ENCODE measurements at places on chromosomes 11 and 22.
A peak's percentile ranks its signal among the peaks of the same experiment; 100 is the strongest.

GRCh38 chr11:7165911-7166310 is 77.1 kb downstream of the RBMXL2 start:
- no peak for DNase-seq

DNA sequence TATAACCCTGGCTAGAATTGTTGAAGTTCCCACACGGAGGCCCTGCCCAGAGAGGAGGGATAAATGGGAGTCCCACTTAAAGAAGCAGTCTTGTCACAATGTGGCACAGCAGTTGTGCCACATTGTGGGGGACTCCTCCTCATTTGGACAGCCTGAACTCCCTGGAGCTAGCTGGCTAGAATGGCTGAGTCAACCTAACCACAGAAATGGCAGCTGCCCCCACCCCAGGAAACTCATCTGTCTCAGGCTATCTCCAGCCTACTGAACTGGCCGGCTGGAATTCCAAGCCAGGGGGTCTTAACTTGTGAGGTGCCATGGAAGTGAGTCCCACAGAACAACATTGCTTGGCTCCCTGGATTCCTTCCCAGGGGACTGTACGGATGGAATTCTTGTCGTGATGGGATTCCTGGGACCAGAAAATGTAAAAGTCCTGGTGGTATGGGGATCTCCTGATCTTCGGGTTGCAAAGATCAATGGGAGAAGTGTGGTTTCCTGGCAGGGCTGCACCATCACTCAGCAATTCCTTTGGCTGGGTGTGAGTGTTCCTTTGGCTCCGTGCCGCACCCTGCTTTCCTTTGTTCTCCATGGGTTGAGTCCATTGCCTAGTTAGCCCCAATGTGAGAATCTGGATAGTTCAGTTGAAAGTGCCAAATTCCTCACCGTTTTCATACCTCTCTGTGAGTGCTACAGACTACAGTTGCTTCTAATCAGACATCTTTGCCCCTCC is 791.2 kb upstream of the FAT3 start:
- DNase-seq, result no peak

GRCh38 chr11:47106798-47107411 is 69.8 kb downstream of the ARFGAP2 start:
- peak; percentile 72 for DNase-seq

DNA sequence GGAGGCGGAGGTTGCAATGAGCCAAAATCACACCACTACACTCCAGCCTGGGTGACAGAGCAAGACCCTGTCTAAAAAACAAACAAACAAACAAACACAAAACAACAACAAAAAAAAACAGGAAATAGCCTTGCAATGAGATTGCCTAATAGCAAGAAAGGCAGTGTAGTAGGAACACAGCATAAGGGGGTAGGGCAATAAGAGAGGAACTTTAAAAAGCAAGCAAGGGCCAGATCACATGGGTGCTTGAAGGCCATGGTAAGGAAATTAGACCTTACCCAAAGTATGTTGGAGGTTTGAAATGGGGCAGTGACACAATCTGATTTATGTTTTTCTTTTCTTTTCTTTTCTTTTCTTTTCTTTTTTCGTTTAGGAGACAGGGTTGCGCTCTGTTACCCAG is 34.7 kb upstream of the NRIP3 start:
- no peak for DNase-seq

DNA sequence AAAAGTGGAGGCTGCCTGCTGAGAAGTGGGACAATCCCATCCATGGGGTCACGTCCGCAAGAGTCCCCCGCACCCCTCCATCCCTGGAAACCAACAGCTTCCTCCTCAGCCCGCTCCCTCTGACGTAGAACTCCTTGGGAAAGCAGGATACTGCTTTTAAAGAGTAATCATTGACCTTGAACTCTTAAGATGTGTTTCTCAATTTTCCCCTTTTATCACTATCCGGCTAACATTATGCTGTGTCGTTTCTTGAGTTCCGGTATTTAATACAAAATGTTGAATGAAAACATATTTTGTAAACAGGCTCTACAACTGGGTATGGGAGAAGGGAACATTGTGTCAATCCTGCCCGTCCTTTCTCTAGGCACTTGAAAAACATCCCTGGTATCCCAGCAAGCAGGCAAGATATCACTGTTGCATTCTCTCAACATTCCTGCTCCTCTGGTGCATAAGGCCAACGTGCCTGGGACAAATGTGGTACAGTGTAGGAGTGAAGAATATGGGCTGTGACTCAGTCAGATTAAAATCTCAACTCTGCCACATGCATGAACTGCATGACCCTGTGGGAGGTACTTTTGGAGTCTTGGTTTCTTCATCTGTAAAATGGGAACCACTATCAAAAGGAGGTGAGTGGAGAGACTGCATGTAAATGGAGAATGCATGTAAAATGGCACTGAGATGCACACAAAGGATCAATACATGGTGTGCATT is 52.8 kb downstream of the WT1 start:
- no peak for DNase-seq

- no peak for DNase-seq
Measured at GRCh38 chr22:40153192-40153591, 24.5 kb upstream of the TNRC6B start.

DNA sequence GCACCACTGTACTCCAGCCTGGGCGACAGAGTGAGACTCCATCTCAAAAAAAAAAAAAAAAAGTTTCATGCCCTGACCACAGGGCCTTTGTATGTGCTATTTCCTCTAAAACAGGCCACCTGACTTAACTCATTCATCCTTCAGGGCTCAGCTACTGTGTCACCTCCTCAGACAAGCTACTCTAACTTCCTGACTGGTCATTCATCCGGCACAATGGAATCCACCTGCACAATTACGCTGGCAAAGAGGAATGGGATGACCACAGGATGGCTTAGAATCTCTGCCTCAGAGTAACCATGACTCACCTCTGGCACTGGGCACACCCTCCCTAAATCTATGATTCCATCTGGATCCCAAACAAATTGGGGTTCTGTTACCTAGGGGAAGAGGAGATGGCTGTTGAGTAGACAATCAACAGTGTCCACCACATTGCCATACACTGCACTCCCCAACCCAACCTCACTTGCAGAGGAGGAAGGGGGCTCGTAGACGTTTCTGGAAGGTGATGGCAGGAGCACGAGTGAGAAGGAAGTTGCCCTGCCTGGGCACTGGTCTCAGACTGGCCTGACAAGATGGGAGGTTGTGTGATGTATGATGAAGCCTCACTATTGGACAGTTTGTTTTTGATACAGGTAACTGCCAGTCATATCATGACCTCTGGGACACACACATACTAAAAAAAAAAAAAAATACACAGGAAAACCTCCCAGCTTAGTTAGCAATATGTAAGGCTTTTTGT is 22.8 kb upstream of the HMOX1 start:
- DNase-seq, result no peak

DNA sequence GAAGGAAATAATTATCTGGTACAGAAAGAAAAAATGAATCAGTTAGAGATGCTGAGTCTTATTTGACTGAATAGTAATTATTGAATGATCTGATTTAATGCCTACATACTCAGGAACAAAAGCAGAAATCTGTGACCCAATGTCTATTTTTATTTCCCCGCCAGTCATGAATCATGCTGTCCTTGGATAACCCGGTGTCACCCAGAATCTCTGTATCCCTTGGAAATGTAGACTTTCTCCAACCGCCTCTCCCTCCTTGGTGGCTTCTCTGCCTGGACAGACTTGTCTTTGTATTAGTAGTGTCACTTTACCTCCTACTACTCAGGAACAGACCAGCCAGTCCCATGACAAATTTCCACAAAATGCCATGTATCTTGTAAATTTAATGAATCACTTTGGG is 173.3 kb upstream of the PDGFD start:
- no peak for DNase-seq

- DNase-seq, result no peak
Measured at GRCh38 chr11:69013009-69013951, at the start of gene MRGPRF. TSS of gene MRGPRF (minus strand) at chr11:69013246. CDS start at chr11:69009901, 3,345 bp downstream.

DNA sequence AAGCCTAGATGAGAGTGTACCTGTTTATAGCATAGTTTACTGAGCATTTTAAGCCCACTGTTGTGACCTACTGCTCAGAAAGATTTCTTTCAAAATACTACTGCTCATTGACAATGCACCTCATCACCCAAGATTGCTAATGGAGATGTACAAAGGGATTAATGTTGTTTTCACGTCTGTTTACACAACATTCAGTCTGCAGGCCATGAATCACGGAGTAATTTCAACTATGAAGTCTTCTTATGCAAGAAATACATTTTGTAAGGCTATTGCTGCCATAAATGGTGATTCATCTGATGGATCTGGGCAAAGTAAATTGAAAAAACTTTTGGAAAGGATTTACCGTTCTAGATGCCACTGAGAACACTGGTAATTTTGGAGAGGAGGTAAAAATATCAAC is 112.9 kb downstream of the KIF18A start:
- DNase-seq, result no peak

GRCh38 chr11:108622341-108622740 is 28.8 kb upstream of the EXPH5 start:
- DNase-seq, result no peak

DNA sequence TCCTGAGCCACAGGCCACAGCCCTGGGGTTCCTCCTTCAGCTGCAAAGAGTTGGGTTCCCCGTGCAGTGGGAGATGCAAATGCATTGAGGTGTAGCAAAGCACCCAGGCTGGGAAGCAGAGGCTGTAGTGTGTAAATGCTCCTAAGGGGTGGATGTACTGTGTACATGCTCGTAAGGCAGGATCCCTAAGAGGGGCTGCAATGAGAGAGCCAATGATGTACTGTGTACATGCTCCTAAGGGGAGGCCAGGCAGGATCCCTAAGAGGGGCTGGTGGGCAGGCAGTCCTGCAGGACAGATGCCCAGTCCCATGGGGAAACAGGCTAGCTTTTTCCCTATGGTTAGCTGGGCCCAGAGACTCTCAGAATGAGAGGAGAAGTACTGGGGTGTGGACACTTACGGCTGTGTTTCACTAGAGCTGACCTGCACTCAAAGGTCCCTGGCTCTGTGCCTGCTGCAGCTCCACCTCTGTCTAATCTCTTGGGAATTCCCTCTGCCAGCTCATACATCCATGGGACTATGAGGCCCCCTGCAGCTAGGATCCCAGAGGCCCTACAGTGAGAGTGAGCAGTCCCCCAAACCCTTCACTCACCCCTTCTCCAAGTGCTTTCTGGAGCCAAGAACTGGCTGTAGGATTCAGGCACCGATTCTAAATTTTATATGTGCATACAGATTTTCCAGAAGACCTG is 261.9 kb upstream of the LUZP2 start:
- no peak for DNase-seq

DNA sequence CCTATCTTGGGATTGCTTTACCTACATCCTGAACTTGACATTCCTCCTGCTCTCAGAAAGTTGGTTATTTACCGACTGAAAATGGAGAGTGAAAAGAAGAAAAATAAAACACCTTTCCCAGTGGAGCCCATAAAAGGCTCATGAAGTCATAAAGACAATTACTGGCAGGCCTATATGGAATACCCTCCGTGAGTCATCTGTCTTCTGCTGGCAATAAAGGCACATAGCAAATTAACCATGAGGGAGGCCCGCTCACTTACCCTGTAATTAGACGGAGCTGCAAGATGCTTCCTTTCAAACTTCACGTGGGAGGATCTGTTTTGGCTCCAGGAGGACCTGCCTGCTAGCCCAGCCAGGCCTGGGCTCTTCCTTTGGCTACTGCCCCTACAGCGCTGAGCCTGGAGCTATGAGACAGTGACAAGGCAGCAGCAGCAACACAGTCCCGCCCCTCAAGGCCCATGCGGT is 540.4 kb downstream of the BUD13 start:
- no peak for DNase-seq

GRCh38 chr11:35237860-35238715 is 99.1 kb downstream of the CD44 start:
- peak; percentile 7 for DNase-seq

GRCh38 chr11:120304526-120304925 is 20.6 kb upstream of the TLCD5 start:
- DNase-seq, result no peak

- DNase-seq, result no peak
Measured at GRCh38 chr11:119341222-119342022, 739 bp upstream of the C1QTNF5 start.

- DNase-seq, result no peak
Measured at GRCh38 chr22:20060700-20061480, 19.2 kb upstream of the DGCR8 start.

- DNase-seq, result no peak
Measured at GRCh38 chr11:122344215-122344614, 228.2 kb upstream of the BLID start.

GRCh38 chr11:62020661-62021060 is 53.2 kb upstream of the FTH1 start:
- DNase-seq, result no peak

GRCh38 chr22:28351476-28351875 is 328.2 kb downstream of the TTC28 start:
- no peak for DNase-seq

GRCh38 chr22:20786536-20786979 is 12.6 kb downstream of the SERPIND1 start:
- no peak for DNase-seq

DNA sequence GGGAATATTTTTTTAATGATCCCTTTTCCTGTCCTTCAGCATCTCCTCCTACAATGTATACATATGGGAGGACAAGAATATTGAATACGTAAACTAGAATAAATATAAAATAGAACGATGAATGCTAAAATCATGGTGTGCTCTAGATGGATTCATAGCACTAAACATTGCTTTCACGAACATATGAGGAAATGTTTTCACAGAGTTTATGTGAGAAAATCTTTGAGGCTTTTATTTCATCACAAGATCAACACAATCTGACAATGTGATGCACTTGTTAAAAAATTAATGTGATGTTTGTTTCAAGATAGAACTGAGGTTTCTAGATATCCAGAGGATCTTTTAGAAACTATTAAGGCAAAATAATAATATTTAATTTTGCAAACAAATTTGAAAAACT is 3.0 kb downstream of the CARD16 start:
- DNase-seq, result no peak

GRCh38 chr11:2515401-2516275 is 70.8 kb downstream of the KCNQ1 start:
- no peak for DNase-seq

- DNase-seq, result no peak
Measured at GRCh38 chr11:626475-627307, at the start of gene SCT. TSS of gene SCT (minus strand) at chr11:627181. CDS start at chr11:627143, 38 bp downstream.

DNA sequence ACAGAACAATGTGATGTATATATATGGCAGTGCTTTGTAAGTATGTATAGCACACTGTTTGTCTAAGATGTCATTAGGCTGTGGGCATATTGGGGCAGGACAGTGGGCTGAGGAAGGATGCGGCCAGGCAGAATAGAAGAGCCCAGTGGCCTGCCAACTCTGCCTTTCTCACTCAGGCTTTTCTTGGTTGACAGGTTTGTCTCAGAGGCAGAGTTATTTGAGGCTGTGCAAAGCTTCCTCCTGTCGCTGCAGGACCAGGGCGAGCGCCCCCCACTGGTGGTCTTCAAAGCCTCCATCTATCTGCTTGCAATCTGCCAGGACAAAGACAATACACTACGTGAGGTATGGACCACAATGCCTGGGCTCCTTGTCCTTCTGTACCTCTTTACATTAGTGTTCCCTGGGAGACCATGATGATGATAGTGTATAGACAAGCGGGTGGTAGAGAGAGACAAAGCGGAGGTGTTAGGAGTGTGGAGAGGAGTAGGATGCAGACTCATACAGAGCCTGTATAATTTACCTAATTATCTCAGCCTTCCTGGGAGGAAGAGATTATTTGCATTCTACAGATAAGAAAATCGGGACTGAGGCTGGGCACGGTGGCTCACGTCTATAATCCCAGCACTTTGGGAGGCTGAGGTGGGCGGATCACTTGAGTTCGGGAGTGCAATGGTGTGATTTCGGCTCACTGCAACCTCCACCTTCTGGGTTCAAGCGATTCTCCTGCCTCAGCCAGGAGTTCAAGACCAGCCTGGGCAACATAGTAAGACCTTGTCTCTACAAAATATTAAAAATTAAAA is 37.3 kb upstream of the CCDC134 start:
- DNase-seq, result no peak

- DNase-seq, result no peak
Measured at GRCh38 chr11:64926689-64927088, 2.2 kb downstream of the PPP2R5B start.

GRCh38 chr11:37076866-37077265 is 478.8 kb upstream of the RAG2 start:
- DNase-seq, result no peak

Measured in DMS79 (cell line).